ENCODE measurements at places on chromosomes 6 and 20.

GRCh38 chr6:77470983-77471382 lies 7.7 kb upstream of the HTR1B start:
- DNase-seq: peak; percentile 15

DNA sequence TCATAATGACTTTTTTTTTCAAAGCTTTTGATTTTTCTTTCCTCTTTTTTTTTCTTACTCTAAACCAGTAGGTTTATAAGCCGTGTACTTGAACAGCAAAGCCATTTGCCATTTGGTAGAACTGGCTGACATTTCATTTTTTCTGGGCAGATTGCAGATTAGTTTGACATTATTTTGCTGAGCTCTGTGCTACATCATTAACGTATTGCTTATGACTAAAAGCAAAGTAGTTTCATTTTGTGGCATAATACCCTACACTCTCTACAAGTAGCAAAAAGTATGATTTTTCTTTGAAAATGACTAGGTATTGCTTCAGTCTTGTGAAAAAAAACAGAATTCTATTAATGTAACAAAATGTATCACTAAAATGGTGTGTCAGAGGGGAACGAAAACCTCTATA lies 141.3 kb downstream of the GRIK2 start:
- peak; percentile 12 for DNase-seq

GRCh38 chr6:137304020-137304780 lies 85.0 kb upstream of the IFNGR1 start:
- DNase-seq: no peak

DNA sequence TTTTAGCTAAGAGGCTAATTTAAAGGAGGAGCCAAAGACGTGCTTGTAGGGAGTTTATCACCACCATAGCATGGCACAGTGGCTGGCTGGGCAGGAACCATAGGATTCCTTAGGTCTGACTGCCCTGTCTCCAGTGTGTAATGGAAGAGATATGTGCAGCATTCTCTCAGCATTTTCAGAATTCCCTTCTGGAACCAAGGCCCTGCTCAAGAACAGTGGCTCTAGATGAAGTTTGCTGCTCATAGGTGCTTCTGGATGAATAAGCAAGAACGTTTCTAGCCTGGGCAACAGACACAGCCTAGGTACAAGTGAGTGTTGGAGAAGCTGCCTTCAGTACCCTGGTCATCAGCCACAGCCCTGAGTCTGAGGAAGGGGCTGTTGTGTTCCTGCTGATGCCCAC lies 69.1 kb downstream of the LCA5 start:
- peak; percentile 55 for DNase-seq

DNA sequence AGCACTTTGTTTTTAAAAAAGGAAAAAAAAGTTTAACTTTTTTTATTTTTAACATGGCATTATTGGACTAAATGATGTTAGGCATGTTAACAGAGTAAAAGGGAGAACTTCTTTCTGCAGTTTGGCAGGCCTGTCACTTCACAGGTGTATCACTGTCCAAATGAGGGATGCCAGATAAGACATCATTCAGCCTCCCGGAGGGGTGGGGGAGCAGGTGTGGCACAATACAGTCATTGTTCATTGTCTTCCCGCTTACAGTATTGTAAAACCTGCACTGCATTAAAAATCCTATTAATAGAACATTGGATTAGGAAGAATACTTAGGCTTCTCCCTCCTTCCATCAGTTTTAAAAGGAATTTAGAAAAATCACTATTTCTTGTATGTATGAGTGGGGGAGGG lies 80.7 kb downstream of the CARMIL1 start:
- no peak for DNase-seq

DNA sequence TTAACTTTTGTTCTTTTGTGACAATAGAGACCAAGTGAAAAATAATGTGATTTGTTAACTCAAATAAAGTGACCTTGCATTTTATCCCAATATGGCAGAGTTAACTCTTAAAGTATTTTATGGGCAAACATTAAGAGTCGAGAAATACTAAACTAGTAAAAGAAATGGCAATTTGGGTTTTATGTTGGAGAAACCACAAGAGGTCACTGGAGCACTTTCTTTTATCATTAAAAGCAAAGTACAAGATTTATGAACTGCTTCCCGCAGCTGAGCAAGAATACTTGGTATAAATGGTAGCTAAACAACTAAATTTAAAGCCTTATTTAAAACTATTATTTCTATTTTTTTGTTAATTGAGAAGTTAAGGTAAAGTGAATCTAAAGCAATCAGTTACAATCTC lies 33.5 kb upstream of the MCM9 start:
- peak; percentile 4 for DNase-seq

GRCh38 chr6:19158586-19158985 lies 678.6 kb upstream of the ID4 start:
- no peak for DNase-seq

DNA sequence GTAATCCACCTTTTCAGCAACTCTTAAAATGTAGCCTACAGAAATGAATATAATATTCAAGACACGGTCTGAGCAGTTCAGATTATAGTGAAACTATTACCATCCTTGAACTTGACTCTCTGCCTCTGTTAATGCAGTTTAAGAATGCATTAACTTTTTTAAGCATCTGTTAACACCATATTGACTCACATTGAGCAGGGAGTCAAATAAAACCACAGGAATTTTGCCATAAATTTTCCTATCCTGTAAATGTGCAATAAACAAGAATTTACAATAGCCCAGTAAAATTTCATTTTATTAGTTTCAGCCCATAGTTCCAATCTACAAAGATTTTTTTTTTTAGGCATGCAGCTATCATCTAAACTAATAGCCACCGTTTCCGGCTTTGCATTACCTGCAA lies 239.2 kb upstream of the DEFB112 start:
- DNase-seq: no peak

GRCh38 chr6:50847890-50848594 lies 29.4 kb downstream of the TFAP2B start:
- no peak for DNase-seq

- no peak for DNase-seq
Observed at GRCh38 chr20:32964575-32964974, 39.7 kb downstream of the SUN5 start.

DNA sequence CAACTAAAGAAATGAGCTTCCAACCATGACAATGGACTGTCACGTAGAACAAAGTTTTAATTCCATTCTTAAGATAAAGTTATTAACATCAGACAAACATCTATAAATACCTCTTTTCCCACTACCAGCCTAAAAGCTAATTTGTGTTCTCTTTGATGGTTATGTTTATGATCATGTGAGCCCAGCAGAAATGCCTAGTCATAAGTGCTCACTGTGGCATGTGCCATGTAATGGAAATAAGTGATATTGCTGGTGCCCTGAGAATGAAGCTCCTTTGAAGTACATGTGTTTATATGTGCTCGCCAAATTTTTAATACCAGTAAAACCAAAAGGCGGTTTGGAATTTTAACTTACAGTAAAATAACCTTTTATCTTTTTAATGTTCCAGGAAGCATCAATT lies 205.8 kb downstream of the ISM1 start:
- no peak for DNase-seq

- peak; percentile 9 for DNase-seq
Observed at GRCh38 chr6:136962661-136963060, 40.6 kb downstream of the SLC35D3 start.

DNA sequence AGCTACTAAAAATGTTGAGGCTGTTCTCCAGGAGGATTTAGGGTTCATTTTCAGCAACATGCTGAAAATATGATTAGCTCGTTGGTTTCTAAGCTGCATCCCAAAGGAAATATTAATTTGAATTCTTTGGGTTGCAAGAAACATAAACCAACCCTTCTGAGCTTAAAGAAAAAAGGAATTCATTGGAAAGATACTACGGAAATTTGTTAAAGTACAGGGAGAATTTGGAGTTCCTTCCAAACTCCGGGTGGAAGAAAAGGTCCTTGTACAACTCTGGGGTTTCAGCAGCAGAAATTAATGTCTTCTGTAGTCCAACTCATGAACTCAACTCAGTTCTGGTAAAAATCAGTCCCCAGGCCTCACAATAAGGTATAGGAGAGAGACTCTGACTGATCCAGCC lies 712.9 kb downstream of the UTRN start:
- DNase-seq: no peak

- DNase-seq: no peak
Observed at GRCh38 chr6:93962566-93962965, 543.2 kb upstream of the EPHA7 start.

- DNase-seq: no peak
Observed at GRCh38 chr20:63471002-63471716, 1.3 kb downstream of the KCNQ2 start.

DNA sequence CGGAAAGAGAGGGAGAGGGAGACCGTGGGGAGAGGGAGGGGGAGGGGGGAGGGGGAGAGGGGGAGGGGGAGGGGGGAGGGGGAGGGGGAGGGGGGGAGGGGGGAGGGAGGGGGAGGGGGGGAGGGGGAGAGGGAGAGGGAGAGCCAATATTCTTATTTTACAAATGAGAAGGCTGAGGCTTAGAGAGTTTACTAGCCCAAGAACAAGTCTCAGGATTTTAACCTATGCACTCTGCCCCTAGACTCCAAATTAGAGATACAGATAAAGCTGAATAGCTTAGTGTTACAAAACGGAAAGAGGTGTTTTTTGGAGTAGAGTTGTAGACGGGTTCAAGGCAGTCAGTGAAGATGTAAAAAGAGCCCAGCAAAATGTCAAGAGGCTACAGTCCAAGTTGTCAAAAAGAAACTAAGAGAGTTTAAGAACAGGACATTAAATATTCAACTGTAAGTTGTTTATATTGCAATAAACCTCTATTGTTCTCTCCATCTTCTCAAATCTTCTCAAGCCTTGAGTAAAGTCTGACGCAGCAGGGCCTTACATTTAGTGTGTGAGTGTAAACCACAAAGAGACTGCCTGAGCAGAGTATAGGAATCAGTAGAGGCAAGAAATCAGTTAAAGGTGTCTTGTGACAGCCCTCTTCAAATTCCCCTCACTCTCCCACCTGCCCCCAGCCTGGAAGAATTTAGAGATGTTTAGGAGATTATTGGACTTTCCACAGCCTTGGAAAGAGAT lies 34.9 kb upstream of the AKIRIN2 start:
- DNase-seq: no peak

GRCh38 chr6:119683031-119683430 lies 333.5 kb upstream of the MAN1A1 start:
- no peak for DNase-seq

- DNase-seq: peak; percentile 72
Observed at GRCh38 chr6:113634352-113635163, 222.6 kb upstream of the MARCKS start.

GRCh38 chr6:144989319-144990107 lies 704.4 kb downstream of the UTRN start:
- DNase-seq: no peak

- DNase-seq: no peak
Observed at GRCh38 chr6:167679122-167679736, 147.5 kb upstream of the AFDN start.

DNA sequence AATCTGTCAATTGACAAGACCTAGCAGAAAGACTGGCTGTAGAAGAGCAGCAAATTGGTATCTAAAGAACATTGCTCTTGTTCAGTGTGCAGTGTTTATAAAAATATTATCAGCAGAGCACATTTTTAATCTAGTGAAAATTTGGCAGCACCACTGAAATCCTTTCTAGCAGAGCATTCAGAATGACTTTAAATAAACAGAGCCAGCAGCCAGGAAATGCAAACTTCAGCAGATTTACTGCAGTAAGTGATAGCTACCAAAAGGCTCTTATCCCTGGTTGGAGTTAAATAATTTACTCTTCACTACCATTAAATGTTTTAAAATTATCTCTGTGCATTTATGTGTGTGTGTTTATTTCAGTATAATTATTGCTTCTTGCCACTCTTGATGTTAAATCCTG lies 590.9 kb upstream of the CITED2 start:
- DNase-seq: no peak

- DNase-seq: no peak
Observed at GRCh38 chr6:87656857-87657256, 45.2 kb downstream of the AKIRIN2 start.

GRCh38 chr6:122649701-122650100 lies 39.5 kb downstream of the PKIB start:
- DNase-seq: no peak

GRCh38 chr6:44932651-44933091 lies 395.5 kb upstream of the RUNX2 start:
- DNase-seq: no peak
